ENCODE measurements at places on chromosomes 4 and X.

DNA sequence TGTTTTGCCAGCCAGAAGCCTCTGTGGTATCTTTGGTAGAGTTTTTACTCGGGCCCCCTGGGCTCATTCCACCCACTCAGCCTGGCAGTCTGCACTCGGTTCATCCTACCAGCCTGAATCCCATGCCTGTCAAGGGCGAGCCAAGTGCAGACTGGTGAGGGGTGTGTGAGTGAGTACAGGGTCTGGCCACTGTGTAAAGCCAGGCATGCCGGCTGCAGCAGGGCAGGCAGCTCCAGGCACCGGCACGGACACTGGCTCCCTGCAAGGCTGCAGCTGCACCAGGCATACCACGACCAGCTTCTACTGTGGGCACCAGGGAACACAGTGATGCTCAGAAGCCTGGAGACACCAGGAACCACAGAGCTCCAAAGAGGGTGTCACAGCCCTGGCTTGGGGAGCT lies 194.0 kb upstream of the GALNT7 start:
- DNase-seq = no peak

DNA sequence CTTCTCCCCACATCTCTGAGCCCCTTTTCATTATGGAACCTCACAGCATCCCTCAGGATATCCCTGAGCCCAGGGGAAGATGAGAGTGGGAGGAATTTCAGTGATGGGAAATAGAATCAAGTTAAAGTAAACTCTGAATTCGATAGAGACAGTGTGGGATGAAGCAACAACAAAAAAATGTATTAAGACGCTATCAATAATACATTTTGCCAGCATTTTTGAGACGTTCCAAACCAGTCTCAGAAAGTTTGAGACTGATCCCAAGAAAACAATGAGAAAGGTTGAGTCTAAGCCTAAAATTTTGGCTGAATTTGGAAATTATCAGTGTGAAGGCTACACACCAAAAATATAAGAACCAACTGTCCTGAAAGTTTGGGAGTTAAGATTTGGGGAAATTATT lies 196.2 kb downstream of the CBR4 start:
- DNase-seq = no peak

DNA sequence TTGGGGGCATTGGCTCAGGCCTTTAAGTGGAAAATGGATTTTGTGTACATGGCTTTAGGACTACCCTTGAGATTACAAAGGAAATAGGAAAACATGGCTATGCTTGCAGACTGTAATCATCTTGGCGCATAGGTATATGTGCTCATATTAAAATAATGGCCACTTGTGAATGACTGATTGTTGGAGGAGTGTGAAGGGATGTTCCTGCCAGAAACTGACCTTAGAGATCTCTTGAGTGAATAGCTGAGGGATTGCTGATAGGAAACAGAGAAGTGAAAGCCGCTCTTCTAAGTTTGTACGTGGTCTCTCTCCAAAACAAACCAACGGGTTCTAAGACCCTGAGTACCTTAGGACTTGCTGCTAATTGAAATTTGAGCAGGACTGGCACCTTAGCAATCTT lies 186.0 kb downstream of the MGST2 start:
- no peak for DNase-seq

DNA sequence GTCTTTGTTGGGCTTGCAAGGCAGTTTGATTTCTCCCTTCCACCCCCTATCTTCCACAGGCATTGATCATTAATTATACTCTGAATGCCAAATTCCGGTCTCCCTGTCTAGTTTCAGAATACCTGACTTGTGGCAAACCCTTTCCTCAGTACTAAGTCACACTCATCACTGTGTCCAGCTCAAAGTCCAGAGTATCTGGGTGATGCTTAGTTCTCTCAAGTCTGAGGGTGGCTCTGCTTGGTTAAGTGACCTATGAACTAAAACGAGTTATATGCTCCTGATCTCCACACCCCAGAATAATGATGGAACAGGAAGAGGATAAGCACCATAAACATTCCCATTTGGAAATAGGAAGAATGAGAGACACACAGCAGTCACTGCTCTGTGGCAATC lies 6.5 kb downstream of the SMIM9 start:
- DNase-seq = no peak

DNA sequence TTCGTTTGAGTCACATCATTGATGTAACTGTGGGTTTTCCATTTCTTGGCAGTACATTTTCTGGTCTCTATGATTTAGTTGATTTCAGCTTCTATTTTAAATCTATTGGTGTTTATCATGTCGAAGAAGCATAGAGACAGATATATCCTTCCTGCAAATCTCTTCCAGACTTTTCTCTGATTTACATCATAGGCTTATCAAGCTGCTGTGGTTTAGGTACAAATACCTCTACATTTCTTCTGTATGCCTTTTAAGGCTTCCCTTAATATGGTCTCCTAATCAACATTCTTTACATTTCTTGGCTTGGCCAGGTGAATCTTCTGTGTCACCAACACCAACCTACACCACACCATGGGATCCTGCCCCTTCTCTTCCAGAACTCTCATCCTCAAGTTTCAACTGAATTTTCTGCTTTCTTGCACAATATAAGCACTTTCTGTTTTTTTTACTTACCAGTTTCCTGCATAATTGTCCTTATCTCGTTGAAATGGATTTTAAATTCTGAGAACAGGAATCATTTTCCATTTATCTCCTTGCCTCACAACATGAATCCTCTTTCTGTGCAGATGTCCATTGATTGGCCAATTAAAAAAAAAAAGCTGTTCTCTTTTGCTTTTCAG lies 626.9 kb downstream of the ANKRD50 start:
- DNase-seq = no peak

- DNase-seq = no peak
These were observed 10.5 kb downstream of the MSX1 start for GRCh38 chr4:4869731-4870571.

Data from activated CD8-positive, alpha-beta memory T cell treated with anti-CD3 and anti-CD28 coated beads for 1 hour (primary cell).